ENCODE measurements at places on chromosomes 16 and 17.

GRCh38 chr17:7017827-7018200 lies 5.0 kb upstream of the BCL6B start:
- no peak for DNase-seq

DNA sequence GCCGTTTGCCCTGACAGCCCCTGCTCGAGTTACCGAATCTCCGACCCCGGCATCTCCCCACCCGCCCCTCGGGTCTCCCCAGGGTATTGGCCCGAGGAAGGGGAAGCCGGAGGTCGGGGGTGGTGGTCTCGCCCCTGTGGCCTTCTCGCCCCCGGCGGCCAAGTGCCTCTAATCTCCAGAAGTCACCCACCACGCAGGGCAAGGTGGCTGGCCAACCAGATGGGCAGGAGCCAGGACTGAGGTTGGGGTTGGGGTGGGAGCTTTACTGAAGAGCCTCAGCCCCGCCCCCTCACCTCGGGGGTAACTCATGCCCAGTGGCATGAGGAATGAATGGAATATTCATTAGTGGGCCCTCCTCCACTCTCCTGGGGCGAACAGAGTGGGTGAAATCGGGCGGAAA lies 637 bp downstream of the DHRS11 start:
- no peak for DNase-seq

GRCh38 chr16:49755313-49755620 lies 100.6 kb downstream of the ZNF423 start:
- DNase-seq, result no peak

- no peak for DNase-seq
Measured at GRCh38 chr17:38327936-38328335, 15.8 kb downstream of the GPR179 start.

GRCh38 chr16:20853981-20854620 lies 46.1 kb downstream of the DCUN1D3 start:
- DNase-seq, result no peak
